ENCODE measurements at places on chromosomes 6 and 20.

GRCh38 chr20:43910564-43910963 lies 4.1 kb upstream of the TOX2 start:
- no peak for DNase-seq

DNA sequence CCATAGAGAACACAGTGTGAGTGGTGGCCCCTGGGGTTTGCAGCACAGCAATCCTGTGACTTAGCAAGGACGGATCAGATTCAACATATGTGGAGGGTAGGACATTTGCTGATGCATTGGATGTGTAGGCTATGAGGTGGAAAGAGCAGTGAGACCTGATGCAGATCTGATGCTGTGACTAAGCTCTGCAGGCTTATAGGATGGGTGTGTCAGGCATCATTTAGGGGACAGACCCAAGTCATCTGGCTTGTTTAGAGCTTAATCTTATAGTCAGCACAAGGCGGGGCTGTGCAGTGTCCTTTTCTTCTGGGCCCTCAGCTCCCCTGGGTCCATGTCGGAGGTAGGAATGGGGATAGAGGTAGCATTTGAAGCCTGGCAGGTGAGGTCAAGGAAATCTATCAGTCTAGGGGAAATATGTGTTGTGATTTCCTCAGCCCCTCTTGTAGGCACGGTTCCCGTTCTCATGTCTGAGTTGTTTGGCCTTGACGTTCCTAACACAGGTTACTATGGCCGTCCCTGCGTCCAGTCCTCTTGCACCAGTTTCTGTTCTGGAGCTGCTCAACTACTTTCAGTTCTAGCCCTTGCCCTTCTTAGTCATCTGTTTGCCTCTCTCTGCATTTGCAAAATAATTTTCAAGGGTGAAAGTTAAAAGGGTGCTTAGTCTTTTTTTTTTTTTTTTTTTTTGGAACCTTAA lies 15.6 kb upstream of the MAPRE1 start:
- no peak for DNase-seq

- no peak for DNase-seq
Measured at GRCh38 chr6:125670568-125670967, 78.9 kb upstream of the HEY2 start.

- no peak for DNase-seq
Measured at GRCh38 chr6:33769248-33769821, 19.6 kb downstream of the LEMD2 start.

DNA sequence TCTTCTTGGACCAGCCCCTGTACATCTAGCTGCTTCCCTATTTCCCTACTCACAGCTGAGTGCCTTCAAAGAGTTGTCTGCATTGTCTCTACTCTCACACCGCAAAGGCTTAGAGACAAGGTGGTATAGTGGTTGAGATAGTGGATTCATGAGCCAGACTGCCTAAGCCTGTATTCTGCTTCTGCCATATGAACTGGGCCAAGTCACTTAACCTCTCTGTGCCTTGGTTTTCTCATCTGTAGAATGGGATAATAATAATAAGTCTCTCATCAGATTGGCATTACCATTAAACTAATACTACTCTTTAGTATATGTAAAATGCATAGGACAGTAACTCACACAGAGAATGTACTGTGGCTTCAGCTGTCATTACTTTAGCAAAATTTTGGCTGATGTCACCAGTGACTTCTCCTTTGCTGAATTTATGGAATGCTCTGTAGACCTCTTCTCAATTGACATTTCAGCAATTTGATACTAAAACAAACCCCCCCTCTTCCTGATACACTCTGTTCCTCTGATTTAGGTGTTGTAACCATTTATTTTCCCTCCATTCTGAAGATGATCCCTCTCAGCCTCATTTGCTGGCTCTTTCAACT lies 156.1 kb downstream of the ADAT2 start:
- no peak for DNase-seq

DNA sequence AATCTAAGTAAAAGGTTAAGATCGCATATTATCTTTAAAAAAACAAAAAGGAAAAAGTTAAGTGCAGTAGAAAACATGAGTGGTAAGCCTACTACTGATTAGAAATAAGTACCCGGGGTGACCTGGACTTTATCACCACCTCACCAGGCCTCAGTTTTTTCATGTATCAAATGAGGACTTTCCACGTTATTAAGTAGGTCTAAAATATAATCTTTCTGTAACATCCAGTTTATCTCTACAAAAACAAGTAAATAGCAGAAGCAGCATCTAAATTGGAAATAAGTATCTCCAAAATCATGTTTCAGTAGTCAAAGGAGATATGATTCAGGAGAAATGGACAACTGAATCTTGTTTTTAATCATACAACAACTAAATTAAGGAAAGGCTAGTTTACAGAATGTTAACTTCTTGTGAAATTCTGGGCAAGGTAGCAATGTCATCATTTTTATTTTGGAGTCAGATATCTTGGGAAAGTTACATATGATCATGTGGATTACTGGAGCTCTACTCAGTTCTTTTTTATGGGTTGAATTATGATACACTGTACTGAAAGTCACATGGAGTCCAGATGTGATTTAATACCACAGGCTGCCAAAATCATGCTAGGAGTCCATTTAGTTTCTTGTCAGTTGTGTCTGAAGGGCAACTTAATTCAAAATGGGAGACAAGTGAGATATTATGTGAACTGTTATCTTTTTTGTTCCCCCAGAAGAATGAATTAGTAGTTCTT lies 114.7 kb upstream of the PRL start:
- no peak for DNase-seq

DNA sequence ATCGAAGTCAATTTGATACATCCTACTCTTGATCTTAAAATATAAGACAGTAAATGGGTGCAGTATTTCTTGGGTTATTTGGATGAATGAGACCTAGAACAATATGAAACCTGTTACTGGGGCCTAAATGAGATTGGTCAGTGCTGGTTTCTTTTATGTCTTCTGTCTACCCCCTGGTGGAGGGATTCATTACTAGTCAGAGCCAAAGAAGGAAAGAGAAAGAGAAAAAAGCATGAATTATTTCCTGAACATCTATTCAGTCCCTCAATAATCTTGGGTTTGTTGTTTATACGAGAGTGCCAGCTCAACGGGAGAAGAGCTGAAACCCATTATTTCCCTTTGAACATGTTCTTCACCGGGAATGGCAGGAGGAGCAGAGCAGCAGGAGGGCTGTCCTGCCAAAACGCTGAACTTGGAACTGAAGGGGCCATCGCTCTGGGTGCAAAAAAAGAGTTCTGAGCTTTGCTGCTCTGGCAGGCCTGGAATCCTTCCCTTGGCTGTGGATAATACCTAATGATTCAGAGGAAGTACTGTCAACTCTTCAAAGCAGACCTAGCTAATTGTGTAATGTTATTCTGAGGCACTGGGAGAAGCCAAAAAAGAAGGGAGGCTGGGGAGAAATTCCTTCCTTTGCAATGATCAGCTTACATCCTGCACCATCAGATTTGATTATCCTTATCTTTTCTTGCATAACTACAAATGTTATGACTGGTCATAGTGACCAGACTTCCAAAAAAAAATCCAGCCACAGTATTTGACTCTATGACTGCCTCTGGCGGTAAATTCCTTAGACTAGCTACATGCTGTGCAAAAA lies 72.0 kb downstream of the BLOC1S5 start:
- no peak for DNase-seq

DNA sequence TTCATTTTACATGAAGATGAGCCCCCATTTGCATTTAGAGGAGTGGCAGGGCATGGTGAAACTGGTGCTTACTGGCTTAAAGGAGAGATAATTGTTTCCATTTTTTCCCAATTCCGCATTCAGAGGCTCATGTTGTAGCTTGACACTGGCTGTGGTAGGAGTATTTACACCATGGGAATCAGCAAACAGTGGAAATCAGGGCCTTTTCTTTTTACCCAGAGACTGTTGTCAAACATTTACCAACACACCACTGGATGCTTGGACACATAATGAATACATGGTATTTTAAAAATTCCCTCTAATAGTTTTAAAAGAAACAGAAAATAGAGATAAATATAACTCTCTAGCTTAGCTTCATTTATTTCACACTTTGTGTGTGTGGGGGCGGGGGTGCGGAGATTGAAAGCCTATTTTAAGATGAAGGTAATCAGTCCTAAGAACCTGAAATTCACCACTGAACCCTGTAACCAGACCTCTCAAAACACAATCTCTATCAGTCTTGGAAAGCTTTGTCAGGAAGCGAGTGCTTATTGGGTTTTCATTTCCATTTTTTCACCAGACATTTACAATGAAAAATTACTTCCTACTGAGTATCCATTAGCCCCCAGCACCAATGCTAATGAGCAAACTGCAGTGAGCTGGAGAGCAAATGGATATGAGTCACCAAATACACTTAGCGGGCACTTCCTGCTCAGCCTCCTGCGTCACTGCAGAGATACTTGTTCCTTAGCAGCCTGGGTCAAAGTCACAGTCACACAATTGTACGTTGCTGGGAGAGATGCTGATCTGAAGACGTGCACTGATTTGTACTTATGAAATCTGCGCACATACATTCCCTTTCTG lies 532.0 kb downstream of the BCKDHB start:
- DNase-seq, result no peak

- DNase-seq, result no peak
Measured at GRCh38 chr20:32296819-32297420, 19.5 kb downstream of the KIF3B start.

GRCh38 chr6:163725008-163725941 lies 310.8 kb downstream of the QKI start:
- DNase-seq, result no peak

DNA sequence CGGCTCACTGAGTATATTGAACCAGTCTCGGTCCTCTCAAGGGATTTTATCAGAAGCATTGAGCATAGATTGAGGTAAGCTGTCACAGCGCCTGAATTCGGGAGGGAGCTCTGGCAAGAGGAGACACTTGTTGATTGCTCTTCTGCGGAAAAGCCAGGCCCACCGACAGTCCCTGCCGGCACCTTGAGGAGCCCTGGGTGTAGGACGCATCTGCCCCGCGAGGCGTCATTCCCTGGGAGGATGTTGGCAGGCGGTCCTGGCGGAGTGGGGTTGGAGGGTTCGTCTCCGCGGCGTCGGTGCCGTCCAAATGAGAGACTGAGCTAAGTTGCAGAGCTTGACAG lies 843 bp downstream of the FBXO9 start:
- DNase-seq, result no peak

DNA sequence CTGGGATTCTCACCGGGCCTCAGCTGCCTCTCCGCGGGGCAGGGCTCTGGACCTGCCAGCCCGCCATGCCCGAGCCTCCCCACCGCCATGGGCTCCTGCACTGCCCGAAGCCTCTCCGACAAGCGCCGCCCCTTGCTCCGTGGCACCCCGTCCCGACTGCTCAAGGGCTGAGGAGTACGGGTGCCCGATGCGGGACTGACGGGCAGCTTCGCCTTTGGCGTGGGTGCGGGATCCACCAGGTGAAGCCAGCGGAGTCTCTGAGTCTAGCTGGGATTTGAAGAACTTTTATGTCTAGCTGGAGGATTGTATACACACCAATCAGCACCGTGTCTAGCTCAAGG lies 5.3 kb upstream of the RANBP9 start:
- DNase-seq, result no peak

DNA sequence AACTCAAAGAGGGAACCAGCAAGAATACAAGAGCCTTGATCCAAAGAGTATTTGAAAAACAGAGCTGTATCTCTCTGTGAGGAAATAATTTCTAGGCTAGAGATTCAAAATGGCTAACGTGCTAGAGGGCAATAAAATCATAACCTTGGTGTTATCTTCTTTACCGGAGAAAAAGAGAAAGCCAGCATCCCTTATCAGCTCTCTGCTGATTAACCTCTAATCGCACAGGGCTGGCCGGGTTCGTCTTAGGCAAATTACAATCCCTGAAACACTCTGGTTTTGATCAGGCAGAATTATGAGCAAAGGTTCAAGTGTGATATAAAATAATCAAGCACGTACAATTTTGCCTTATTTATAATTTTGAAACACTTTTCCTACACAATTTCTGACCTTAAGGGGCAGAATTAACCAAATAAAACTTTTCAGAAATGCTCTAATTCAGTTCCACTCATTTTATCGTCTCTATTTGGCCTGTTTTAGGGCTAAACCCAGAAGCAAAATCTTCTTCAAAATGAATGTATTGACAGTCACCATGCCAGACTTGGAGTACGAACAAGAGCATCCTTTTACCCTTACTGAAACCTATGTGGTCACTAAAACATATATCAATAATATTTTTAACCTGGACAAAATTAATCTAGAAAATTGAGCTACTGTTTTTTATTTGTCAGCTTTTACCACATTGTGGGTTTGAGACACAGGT lies 13.7 kb downstream of the PSMB9 start:
- DNase-seq, result no peak
